Stimulated activated CD4-positive, alpha-beta T cell treated with anti-CD3 and anti-CD28 coated beads, Interleukin-2, amount 100 ng/mL, for 48 hours (primary cell): ENCODE measurements at places on chromosomes 11 and 22.

GRCh38 chr11:47533690-47534151 lies 19.2 kb downstream of the CELF1 start:
- DNase-seq: no peak

- DNase-seq: no peak
Observed at GRCh38 chr11:114259551-114259983, 36.6 kb upstream of the NNMT start.

DNA sequence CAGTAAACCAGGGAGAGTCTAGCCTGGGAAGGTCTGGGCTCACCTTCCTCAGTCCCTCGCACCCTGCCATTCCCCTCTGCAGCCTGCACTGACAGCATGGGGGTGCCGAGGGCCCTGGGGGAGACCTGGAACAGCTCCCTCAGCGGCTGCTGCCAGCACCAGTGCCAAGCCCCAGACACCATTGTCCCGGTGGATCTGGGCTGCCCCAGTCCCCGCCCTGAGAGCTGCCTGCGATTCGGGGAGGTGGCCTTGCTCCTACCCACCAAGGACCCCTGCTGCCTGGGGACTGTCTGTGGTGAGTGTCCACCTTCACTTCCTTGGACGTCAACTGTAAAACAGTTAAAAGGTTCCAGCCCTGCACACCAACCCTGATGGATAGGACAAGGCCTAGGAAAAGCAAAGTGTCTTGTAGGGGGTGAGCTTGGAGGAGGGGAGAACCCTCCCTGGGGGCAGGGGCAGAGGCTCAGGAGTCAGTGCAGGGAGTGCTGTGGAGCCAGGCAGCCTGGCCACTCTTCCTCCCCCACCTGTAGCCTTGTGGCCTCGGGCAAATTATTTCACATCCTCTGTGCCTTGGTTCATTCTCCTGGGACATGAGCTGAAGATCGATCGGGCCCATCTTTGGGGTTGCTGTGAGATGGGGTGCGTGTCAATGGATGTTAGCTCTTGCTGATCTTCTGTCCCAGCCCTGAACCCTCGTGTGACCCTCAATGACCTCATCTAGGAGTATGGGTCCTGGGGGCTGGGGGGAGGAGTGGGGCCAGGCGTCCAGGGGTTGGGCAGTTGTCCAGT lies 85.2 kb upstream of the MYOD1 start:
- DNase-seq: no peak

- DNase-seq: no peak
Observed at GRCh38 chr11:19410032-19410431, 169.3 kb upstream of the E2F8 start.

- no peak for DNase-seq
Observed at GRCh38 chr22:49646876-49647275, 180.8 kb downstream of the BRD1 start.
